Type B pancreatic cell (in vitro differentiated cells): ENCODE measurements at places on chromosomes 3 and 15. TPM values are rescaled to one million over a fixed set of nuclear protein-coding genes. Genes with fewer than 3 reads are reported as not detected.

The A4GNT gene
- 0.34 TPM in 1 of 2 replicates, not detected in the other for total RNA-seq

The LRRC3B gene
- total RNA-seq = 0.29 and 4.4 TPM in 2 replicates

The GOLGA8Q gene
- total RNA-seq = 0.89 TPM in 1 of 2 replicates, not detected in the other

The GPR149 gene
- total RNA-seq = 0.14 TPM in 1 of 2 replicates, not detected in the other

The USP4 gene
- 48.1 and 48.8 TPM in 2 replicates for total RNA-seq

The SLC12A8 gene
- total RNA-seq = 6.8 and 13.8 TPM in 2 replicates

The ZNF774 gene
- total RNA-seq = 4.8 and 5.5 TPM in 2 replicates

The FBXO40 gene
- total RNA-seq = not detected in 2 replicates

The GASK1A gene
- total RNA-seq = 0.36 and 0.89 TPM in 2 replicates

The WDR72 gene
- 2.0 and 6.9 TPM in 2 replicates for total RNA-seq

DNA sequence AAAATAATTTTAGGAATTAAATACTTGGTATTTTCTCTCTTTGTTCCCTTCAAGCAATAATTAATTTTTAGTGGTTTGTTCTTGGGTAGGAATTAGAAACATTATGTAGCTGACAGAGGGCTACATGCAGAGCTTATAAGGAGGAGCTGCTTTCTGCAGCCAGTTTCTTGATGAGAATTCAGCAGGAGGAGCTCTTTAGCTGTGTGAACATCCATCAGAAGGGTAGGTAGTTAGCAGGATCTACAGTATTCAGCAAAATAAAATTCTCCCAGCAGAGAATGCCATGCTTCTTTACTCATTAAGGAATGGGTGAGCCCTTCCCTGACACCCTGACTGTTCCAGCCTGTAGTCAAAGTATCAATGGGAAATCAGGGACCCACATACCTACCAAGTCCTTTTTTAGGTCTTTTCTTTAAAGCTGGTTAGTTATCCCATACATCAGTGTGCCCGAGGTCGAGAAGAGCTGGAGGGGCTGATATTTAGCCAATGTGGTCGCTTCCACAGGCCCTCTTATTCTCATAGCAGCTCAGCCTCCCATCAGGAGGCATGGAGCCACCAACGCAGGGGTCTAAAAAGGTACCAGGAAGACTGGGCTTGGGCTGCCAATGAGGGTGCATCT is 54.0 kb downstream of the KCNAB1 start:
- DNase-seq = no peak
- no peaks in the 10 kb centered on the region for H3K36me3 ChIP-seq
- no peak overlapping the region for H3K27ac ChIP-seq
- no peak overlapping the region for H3K4me3 ChIP-seq
- no peaks in the 10 kb centered on the region for H3K27me3 ChIP-seq

DNA sequence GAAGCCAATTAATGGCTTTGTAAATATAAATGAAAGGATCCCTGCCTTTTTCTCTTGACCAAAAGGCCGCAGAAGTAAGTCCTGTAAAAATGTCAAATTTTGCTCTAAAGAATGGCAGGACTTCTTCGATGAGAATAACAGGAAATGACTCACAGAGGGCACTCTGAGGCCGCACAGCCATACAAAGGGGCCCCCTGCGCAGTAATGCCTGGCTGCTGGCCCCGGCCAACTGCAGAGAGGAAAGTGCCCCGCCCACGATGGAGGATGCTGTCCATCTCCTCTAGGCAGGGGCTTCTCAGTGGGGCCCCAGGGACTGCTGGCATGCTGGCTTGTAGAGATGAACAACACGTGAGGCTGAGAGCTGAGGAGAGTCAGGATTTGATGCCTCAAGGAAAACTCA is 18.1 kb upstream of the SCN10A start:
- peaks cover 21% of the 10 kb centered on the region for H3K27me3 ChIP-seq
- peaks cover 13% of the 10 kb centered on the region for H3K4me1 ChIP-seq
- no peaks in the 10 kb centered on the region for H3K36me3 ChIP-seq
- no peak overlapping the region for H3K4me3 ChIP-seq

- H3K36me3 ChIP-seq = peaks cover 21% of the 10 kb centered on the region
- no peak overlapping the region for H3K27ac ChIP-seq
- H3K4me1 ChIP-seq = peaks cover 4% of the 10 kb centered on the region
- no peaks in the 10 kb centered on the region for H3K27me3 ChIP-seq
- no peak for DNase-seq
- H3K4me3 ChIP-seq = no peak overlapping the region
Measured at GRCh38 chr3:72791161-72791560, 57.1 kb downstream of the SHQ1 start.

DNA sequence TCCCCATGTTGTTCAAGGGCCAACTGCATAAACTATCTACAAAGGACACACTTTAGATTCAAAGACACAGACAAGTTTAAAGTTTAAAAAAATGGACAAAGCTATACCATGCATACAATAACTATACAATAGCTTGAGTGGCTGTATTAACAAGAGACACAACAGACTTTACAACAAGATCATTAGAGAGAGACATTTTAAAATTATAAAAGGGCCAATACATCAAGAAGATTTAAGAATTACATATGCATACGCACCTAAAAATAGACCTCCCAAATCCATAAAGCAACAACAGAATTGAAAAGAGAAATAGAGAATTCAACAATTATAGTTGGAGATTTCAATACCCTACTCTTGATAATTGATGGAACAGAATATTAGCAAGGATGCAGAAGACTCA is 79.4 kb downstream of the XXYLT1 start:
- peaks cover 15% of the 10 kb centered on the region for H3K36me3 ChIP-seq
- no peak overlapping the region for H3K27ac ChIP-seq
- no peak overlapping the region for H3K4me3 ChIP-seq

DNA sequence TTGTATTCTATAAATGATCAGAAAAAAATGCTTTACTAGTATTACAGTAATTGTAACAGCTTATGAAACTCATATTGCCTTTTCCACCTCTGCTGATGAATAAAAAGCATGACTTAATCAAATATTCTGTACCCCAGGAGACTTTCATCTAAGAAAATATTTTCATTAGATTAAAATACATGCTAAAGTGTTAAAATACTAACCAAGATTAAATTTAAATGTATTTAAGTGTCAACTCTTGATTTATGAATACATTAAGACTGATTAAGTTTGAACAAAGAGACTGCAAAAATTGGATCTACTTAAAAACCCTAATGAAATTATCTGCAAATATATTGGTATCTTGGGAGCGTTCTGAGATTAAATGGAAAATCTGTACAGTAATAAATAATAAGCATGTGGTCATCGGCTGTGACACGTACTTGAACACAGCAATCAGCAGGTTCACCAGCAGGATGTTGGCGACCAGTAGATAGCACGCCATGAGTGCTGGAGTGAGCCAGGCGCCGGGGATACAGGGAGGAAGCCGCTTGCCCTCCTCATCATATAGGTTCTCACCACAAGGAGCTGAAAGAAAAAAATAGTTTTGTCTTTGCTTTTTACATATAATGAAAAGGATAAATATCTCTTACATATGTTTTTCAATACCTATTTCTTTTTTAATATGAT is 36.6 kb upstream of the MTMR10 start:
- H3K27me3 ChIP-seq = no peaks in the 10 kb centered on the region
- peaks cover 28% of the 10 kb centered on the region for H3K4me1 ChIP-seq
- no peak overlapping the region for H3K4me3 ChIP-seq
- no peak overlapping the region for H3K27ac ChIP-seq
- no peaks in the 10 kb centered on the region for H3K36me3 ChIP-seq

DNA sequence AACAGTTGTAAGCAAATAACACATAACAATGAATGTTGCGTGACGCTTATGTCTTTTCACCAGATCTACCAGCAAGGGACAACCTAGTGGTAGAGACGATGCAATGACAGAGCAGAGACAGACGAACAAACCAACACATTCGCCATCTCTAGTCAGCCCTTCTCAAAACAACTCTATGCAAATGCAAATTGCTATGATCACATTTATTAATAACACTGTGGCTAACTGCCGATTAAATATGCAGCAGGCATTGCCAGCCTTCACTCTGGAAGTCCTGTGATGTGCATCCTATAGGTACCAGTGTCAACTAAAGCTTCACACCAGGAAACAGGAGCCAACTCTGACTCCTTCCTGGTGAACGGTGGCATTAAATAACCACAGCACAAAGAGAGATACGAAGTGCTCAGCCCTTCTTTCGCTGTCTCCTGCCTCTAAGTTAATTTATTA is 94.2 kb downstream of the FOXP1 start:
- H3K27me3 ChIP-seq = no peaks in the 10 kb centered on the region
- DNase-seq = no peak
- peaks cover 5% of the 10 kb centered on the region for H3K4me1 ChIP-seq
- H3K27ac ChIP-seq = no peak overlapping the region
- no peak overlapping the region for H3K4me3 ChIP-seq
- peaks cover 32% of the 10 kb centered on the region for H3K36me3 ChIP-seq

DNA sequence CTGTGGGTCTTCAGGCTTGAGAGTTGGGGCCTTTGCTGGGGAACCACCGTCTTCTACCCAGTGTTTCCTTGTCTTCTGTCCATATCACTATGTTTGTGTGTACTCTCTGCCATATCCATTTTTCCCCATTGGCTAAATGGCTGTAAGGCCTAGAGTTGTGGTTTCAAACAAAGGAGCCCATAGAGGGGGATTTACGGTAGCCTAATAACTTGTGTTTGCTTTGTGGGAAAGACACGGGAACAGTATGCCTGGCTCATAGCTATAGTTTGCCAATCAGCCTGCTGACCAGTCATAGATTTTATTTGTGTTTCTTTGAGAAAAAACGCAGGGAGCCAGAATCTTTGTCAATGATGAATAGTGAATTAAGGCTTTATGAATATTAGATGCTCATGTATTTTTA is 554.8 kb downstream of the NAALADL2 start:
- no peaks in the 10 kb centered on the region for H3K27me3 ChIP-seq
- no peak for DNase-seq
- H3K4me3 ChIP-seq = no peak overlapping the region
- peaks cover 14% of the 10 kb centered on the region for H3K4me1 ChIP-seq
- H3K36me3 ChIP-seq = no peaks in the 10 kb centered on the region

DNA sequence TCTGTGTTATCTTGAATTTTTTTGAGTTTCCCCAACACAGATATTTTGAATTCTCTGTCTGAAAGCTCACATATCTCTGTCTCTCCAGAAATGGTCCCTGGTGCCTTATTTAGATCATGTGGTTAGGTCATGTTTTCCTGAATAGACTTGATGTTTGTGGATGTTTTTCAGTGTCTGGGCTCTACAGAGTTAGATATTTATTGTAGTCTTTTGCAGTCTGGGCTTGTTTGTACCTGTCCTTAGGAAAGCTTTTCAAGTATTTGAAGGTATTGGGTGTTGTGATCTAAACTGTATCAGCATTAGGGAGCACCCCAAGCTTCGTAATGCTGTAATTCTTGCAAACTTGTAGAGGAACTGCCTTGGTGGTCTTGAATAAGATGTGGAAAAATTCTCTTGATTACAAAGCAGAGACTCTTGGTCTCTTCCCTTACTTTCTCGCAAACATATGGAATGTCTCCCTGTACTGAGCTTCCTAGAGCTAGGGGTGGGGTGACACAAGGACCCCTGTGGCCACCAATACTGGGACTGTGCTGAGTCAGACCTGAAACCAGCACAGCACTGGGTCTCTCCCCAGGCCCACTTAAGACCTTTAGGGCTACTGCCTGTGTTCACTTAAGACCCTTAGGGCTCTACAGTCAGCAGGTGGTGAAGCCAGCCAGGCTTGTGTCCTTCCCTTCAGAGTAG is 26.5 kb downstream of the TM4SF18 start:
- no peak overlapping the region for H3K27ac ChIP-seq
- no peaks in the 10 kb centered on the region for H3K27me3 ChIP-seq
- no peaks in the 10 kb centered on the region for H3K4me1 ChIP-seq
- H3K4me3 ChIP-seq = no peak overlapping the region
- no peaks in the 10 kb centered on the region for H3K36me3 ChIP-seq

DNA sequence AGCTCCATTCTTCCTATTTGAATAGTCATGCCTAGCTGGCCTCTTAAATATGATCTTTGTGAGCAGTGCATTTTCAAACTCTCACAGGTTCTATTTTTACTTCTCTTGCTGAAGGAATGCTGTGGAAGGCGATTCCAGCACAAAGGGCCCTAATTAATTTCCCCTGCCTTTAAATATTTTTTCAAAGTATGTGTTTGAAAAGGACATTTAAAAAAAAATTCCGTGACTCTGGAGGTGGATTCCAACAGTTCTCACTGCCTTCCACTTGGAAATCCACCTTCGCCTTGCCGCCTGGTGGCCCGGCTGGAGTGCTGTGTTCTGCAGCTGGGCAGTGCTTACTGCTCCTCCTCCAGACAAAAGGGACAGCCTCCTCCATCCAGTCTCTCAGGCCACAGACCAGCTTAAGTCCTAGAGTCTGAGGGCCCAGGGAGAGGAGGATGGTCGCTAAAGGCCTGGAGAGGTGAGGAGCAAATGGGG is 61.5 kb upstream of the CORO2B start:
- H3K27ac ChIP-seq = no peak overlapping the region
- H3K36me3 ChIP-seq = no peaks in the 10 kb centered on the region
- no peak for DNase-seq

- no peaks in the 10 kb centered on the region for H3K36me3 ChIP-seq
- H3K27me3 ChIP-seq = peaks cover 38% of the 10 kb centered on the region
Measured at GRCh38 chr3:346186-346585, 149.6 kb downstream of the CHL1 start.

- no peak overlapping the region for H3K27ac ChIP-seq
- no peaks in the 10 kb centered on the region for H3K27me3 ChIP-seq
Measured at GRCh38 chr3:78015856-78016255, 976.0 kb downstream of the ROBO2 start.

- no peaks in the 10 kb centered on the region for H3K4me1 ChIP-seq
- H3K36me3 ChIP-seq = peaks cover 22% of the 10 kb centered on the region
- no peak overlapping the region for H3K4me3 ChIP-seq
- peak overlapping the region; percentile 2 for H3K27ac ChIP-seq
- H3K27me3 ChIP-seq = no peaks in the 10 kb centered on the region
- no peak for DNase-seq
Measured at GRCh38 chr15:64680097-64680496, 95.3 kb downstream of the RBPMS2 start.

GRCh38 chr15:93168910-93169309 is 79.9 kb upstream of the RGMA start:
- DNase-seq = no peak
- H3K4me3 ChIP-seq = no peak overlapping the region
- H3K27ac ChIP-seq = no peak overlapping the region
- H3K36me3 ChIP-seq = no peaks in the 10 kb centered on the region
- H3K4me1 ChIP-seq = peaks cover 10% of the 10 kb centered on the region

- H3K36me3 ChIP-seq = no peaks in the 10 kb centered on the region
- H3K27ac ChIP-seq = peak overlapping the region; percentile 69
- no peaks in the 10 kb centered on the region for H3K27me3 ChIP-seq
- peaks cover 18% of the 10 kb centered on the region for H3K4me1 ChIP-seq
- no peak for DNase-seq
- H3K4me3 ChIP-seq = no peak overlapping the region
Measured at GRCh38 chr3:64895106-64895990, 207.5 kb upstream of the ADAMTS9 start.

DNA sequence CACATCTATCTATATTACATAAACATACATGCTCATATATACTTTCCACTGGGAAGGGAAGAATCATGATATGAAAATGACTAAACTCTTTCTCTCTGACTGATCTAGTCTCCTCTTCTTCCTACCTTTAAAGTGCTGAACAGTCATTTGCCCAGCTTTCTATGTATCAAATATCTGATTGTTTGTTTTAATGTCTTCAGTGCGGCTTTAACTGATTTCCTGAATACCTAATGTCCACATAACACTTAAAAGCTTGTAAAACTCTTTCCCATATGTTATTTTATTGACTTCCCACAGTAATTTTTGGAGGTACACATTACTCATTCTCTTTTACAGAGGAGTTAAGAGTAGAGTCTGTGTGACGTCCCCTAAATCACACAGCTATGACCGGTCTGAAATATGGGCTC is 28.2 kb downstream of the CPOX start:
- no peak overlapping the region for H3K27ac ChIP-seq
- H3K4me1 ChIP-seq = no peaks in the 10 kb centered on the region

GRCh38 chr3:41350441-41350840 is 151.1 kb downstream of the CTNNB1 start:
- no peaks in the 10 kb centered on the region for H3K36me3 ChIP-seq
- no peaks in the 10 kb centered on the region for H3K27me3 ChIP-seq
